Activated CD4-positive, alpha-beta T cell treated with anti-CD3 and anti-CD28 coated beads, Interleukin-2, amount 50 U/mL, for 4 hours (primary cell): ENCODE measurements at places on chromosomes 16 and 17.

DNA sequence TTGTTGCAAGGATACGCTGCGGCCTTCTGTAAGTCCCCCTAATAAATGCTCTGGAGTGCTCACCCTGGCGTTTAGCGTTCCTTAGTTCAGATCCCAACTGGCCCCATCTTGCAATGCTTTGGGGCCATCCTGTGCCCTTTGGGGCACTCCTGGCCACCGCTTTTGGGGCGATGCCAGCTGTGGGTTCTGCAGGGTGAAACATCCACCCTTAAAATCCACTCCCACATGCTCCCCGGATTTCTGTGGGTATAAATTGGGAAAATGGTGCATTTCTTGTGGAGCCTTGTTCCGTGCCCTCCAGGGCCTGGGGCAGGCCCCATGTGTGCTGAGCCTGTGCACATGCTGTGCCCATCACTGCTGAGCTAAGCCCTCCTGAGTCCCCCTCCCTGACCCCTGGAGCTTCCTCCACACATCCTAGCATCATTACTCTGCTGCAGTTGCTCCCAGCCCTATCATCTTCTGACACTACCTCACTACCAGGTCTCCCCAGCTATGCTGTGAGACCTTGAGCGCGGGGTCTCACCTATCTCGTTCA lies 6.0 kb downstream of the MSRB1 start:
- no peak for DNase-seq

GRCh38 chr16:4825196-4825595 lies 21.9 kb downstream of the GLYR1 start:
- no peak for DNase-seq

DNA sequence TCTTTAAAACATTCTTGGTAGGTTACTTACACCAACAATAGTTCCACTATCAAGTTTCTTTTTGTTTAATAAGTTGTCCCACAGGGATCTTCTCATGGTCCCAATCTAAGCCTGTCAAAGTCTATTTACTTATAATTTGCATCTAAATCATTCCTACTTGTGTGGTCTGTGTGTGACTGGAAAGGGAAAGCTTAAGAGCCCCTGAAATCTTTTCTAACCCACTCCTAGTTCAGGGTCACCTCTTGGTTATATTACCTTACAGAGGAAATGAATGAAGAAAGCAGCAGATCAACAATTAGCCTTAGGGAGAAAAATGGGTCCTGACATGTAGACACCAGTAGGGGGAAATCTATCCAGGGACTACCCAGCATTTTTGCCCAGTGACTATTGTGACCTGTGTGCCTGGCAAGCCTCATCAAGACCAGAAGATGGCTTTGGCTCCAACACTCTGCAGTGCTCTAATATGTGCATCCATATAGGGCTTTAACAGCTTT lies 110.4 kb upstream of the HAS3 start:
- no peak for DNase-seq

GRCh38 chr16:85992359-85992758 lies 93.4 kb downstream of the IRF8 start:
- DNase-seq = no peak

DNA sequence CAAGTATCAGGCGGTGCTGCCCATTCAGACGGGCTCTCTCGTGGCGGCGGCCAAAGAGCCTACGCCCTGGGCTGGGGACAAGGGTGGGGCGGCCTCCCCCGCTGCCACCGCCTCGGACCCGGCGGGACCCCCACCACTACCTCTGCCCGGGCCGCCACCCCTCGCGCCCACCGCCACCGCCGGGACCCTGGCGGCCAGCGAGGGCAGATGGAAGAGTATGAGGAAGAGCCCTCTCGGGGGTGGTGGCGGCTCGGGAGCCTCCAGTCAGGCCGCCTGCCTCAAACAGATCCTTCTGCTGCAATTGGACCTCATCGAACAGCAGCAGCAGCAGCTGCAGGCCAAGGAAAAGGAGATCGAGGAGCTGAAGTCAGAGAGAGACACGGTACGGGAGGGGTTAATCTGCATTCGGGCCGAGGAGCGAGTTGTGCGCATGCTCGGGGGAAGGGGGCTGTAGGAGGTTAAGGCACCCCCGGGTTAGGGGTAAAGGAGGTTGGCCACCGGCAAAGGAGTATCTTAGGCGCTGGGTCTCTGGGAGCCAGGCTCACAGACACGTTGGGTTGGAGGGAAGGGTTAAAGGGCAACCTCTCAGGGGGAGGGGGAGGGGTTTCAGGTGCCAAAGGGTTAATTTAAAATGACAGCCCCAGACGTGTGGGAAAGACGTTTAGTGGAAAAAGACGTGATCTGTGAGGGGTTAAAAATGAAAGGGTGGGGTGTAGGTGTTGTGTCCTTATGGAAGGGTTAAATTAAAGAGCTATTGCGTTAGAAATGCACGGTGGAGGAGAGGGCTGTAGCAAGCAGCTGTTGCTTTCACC lies 1.4 kb downstream of the MSL1 start:
- DNase-seq = peak; percentile 46

DNA sequence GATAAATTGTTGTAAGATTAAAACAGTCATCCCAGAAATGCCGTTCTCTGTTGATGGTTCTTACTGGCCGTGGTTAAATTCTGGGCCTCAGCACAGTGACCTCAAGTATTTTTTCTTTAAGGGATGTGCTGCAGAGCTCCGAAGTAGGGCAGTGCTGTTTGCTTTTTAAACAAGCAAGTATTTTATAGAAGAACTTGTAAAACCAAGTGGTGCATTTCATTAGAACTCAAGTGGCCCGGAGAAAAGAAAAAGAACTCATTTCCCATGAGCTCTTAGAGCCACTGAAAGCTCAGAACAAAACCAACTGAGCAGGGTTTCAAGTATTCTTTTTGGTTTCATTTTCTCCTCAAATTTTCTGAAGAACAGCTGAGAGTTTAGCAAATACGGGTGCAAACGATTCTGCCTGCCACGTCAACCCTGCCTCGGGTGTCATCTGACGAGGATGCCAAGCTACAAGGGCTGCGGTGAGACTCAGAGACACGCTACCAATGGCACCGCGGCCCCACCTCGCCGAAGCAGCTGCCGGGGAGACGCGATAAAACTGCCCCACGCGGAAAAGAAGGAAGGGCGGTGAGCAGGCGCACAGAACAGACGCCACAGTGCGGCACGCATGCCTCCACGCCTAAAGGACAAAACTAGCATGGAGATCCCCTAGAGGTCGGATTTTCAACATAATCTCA lies 6.3 kb downstream of the LMF1 start:
- DNase-seq = peak; percentile 77

GRCh38 chr16:10918294-10919002 lies 23.8 kb downstream of the DEXI start:
- peak; percentile 71 for DNase-seq

DNA sequence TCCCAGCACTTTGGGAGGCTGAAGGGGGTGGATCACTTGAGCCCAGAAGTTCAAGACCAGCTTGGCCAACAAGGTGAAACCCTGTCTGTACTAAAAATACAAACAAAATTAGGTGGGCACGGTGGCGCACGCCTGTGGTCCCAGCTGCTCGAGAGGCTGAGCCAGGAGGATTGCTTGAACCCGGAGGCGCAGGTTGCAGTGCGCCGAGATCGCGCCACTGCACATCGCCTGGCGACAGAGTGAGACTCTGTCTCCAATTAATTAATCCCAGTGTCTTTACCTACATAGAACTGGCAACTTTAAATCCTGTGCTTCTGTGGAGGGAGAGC lies 1.5 kb upstream of the ELOB start:
- DNase-seq = no peak

- no peak for DNase-seq
Observed at GRCh38 chr17:48441231-48441711, 11.3 kb upstream of the SKAP1 start.

DNA sequence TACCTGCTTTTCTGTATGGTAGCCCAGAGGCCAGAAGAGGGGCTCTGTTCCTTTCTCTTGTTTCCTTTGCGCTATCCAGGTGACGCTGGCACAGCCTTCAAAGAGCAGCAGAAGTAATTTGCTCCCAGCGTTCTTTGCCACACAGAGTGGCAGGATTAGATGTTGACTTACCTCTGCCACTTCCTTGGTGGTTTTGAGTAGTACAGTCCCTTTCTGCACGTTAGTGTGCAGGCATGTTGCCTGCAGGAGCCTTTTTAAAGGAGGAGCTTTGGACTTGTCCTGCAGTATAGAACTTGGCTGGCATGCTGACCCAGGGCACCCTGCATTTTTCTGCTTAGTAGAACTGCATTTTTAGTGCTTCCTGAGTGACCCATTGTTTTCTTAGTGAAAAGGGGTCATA lies at the start of gene ABCC11:
TSS of gene ABCC11 (minus strand) at position 229 of the 400 bp plus-strand sequence. CDS start 15,618 bp downstream, outside the sequence.
- DNase-seq = no peak
